HepG2 (cell line): ENCODE measurements at places on chromosomes 11 and 22. TPM values are rescaled to one million over a fixed set of nuclear protein-coding genes. Genes with fewer than 3 reads are reported as not detected.

Gene NXPE4
- total RNA-seq, result not detected in 2 replicates

Gene SLCO2B1
- total RNA-seq, result 7.6 and 15.3 TPM in 2 replicates

GRCh38 chr22:27776650-27776958 lies 25.0 kb downstream of the MN1 start:
- DNase-seq, result no peak

- peak; percentile 41 for DNase-seq
Observed at GRCh38 chr11:77198440-77198849, 70.4 kb downstream of the MYO7A start.

DNA sequence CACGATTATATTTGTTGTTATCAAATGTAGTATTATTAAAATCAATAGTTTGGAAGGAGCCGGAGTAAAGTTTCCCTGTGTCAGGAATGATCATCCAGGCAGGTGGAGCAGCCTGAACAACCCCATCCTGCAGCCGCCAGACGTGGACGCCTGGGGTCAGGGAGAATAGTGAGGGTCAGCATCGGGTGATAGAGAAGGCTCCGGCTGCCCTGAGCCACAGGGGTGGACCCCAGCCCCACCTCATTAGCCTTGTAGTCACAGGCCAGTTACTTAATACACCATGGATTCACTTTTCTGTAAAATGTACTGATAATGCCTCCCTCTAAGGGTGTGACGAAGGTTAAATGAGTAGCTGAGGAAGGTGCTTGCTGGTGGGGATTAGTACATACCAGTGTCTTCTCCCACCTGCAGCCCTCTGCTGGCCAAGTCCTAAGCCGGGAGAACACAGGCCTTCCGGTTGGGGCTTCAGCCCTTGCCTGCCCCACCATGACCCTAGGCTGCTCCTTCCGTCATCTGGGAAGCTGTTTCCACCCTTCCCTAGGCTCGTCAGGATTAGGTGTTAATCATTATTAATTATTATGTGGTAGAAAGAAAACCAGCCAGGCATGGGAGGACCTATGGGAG lies 14.9 kb downstream of the TMEM121B start:
- no peak for DNase-seq
